Non-pigmented ciliary epithelial cell (primary cell): ENCODE measurements at places on chromosomes 3 and 15.
A peak's percentile ranks its signal among the peaks of the same experiment; 100 is the strongest.

DNA sequence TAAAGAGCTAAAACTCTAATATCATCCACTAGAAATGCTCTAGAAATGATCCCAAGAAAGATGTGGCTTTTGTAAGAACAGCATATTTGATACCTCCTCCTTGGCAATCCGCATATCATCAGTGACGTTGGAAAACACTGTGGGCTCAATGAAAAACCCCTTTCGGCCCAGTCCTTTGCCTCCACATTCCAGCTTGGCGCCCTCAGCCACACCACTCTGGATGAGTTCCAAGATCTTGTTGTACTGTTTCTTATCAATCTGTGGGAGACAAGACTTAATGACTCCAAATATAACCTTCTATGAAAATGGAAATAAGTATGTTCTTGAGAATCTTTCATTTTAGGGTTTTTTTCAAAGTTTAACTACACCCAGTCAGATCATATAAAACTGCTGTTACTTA is 103.6 kb downstream of the ALDH1A2 start:
- no peak for DNase-seq

DNA sequence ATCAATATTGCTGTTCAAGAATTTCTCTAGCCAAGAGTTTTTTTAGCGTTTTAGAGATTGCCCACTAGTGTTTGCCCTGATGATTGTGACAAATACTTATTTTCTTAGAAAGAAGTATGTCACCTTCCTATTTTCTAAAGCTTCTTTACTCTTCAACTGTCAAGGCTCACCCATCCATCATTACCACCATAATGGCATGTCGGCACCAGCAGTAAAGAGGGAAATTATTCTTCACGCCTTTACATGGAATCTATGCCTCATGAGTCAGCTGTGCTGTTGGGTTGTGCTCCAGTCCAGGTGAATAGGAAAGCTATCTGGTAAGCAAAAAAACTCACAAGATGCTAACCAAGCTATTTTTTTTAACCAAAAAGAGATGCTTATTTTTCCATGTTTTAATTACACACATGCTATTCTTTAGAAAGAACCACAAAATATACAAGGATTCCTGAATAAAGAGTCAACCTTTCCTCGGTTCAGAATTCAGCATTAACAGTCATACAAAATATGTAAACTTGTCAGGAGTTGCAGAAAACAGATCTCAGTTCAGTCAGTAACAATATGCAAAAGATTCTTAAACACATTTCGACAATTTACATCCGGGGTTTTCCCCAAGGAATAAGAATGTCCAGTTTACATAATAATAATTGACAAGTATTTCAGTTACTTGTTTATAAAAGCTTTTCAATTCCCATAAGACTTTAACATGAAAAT is 128.0 kb downstream of the ATP8B4 start:
- peak; percentile 27 for DNase-seq

DNA sequence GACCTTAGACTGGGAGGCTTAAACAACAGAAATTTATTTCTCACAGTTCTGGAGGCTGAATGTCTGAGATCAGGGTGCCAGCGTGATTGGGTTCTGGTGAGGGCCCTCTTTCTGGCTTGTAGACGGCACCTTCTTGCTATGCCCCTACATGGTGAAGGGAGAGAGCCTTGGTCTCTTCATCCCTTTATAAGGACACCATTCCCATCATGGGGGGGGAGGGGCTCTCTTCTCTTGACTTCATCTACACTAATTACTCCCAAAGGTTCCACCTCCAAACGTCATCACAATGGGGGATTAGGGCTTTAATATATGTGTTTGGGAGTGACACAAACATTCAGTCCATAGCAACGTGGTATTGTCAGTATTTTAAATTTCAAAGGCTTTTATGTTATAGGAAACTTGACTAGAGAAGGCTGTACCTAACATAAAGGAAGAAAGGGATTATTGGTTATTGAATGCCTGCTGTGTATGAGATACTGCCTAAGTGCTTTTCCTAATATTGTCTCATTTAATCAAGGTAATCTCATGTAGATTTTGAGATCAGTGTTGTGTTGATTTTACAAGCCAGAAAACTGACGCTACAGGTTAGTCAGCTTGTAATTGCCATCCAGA is 20.9 kb downstream of the SYN2 start:
- DNase-seq, result no peak

DNA sequence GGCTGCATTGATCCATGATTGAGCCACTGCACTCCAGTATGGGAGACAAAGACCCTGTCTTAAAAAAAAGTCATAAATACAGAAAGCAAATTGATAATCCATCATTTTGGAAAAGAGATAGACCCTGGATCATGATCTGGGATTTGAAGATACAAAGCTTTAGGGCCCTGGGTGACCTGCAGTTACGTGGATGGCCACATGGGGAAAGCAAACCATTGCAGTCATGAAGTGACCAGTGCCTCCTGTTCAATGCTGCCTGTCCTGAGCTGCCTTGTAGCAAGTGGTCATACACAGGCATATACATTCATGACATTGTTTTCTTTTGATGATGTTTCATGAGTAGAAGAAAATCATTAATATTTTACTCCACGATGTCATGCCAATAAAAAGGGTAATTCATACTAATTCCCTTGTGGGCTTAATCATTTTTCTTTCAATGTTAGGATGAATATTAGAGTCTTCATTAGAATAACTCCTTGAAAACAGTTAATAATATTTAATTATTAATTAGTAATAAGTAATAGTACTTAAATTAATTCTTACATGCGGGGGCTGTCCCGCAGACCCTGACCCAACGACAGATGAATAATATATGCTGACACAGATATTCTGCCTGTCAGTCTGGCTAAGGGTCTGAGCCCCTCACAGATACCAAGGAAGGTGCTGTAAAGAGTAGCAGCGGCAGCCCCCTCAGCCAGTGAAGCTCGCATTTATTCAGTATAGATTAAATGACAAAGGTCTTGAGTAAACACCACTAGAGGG is 109.0 kb upstream of the UNC13C start:
- no peak for DNase-seq

DNA sequence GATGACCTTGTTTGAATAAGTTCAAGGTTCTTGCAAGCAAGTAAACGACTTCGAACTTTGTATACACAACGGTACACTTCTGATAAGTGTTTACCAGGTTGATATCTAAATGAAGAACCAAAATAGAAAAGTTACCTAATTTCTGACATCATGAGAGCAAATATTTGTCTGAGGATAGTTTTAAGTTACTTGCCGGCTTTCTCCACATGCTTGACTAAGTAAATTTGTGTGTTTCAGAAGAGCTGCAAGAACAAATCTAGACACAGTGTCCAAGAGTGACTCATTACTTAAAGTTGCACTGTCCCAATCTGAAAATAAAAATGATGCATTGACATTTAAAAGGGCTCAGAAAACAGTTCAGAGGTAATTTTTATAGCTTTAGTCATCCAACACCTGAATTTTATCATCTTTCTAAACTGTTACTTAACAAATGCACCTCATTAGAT is 115.1 kb downstream of the HERC1 start:
- DNase-seq, result peak; percentile 55

- no peak for DNase-seq
Measured at GRCh38 chr15:40082195-40082883, 26.3 kb downstream of the BMF start.

DNA sequence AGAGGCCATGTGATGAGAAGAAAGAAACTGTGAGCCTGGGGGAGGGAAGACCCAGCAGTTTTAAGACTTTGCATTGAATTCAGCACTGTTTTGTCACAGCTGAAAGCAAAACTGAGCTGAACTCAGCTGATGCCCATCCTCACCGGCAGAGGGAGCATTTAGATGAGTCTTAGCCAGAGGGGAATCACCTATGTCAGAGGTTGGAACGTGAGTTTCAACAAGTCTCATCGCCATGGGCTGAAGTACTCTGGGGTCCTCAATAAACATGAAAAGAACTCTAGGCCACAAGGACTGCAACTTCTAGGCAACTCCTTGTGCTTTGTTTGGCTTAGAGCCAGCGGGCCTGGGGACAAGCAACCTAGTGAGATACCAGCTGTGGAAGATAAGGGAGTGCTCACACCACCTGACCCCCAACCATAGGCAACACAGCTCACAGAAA is 324.5 kb downstream of the TBL1XR1 start:
- peak; percentile 22 for DNase-seq

DNA sequence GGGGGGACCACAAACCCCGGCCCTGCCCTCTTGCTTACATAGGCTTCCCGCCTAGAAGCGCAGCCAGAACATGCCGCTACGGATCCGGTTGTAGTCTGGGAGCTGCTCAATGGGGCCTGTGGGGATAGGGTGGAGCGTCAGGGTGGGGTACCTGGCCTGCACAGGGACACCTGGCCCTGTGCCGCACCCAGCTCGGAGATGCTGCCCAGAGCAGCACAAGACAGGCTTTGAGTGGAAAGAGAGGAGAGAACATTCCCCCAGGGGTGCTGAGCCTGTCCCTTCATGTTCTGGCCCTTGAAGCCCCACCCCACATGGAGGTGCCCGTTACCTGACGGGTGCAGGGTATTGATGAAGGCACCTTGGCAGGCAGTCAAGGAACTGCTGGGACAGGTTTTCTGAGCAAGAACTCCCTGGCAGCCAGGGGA is 4.0 kb upstream of the COL7A1 start:
- no peak for DNase-seq

DNA sequence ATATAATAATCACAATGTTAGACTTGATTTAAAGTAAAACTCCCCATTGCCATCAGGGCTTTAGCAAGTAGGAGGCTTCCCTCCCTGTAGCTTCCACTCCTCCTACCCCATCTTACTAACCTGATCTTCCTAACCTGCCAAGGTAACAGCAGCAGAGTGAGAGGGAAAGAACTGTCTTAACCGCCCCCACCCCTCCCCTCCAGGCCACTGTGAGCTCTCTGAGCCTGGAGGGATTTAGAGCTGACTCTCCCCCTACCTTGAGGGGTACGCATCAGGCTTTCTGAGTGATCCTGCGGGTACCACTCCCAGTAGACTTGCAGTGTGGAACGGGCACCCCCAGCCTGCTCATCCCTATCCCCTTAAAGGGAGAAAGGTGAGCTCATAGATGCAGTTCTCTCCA is 11.4 kb upstream of the PRSS50 start:
- no peak for DNase-seq

GRCh38 chr15:87716422-87716821 is 540.1 kb downstream of the NTRK3 start:
- no peak for DNase-seq

DNA sequence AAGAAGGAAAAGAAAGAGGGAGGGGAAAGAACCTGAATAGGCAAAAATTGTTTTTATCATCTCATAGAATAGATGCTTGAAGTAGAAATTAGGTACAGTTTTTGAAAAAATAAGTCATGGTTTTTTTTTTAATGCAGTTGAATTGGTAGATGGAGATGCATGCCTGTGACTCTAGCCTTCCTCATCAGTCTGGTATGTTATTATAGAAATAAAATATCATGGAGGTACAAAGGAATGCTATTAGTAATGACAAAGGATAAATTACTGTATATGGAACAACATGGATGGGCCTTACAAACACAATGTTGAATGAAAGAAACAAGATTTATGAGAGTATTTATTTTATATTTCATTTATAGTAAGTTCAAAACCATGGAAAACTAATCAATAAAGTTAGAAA is 162.4 kb upstream of the GALNT15 start:
- DNase-seq, result peak; percentile 40

GRCh38 chr3:14570089-14570488 is 29.9 kb upstream of the GRIP2 start:
- no peak for DNase-seq

DNA sequence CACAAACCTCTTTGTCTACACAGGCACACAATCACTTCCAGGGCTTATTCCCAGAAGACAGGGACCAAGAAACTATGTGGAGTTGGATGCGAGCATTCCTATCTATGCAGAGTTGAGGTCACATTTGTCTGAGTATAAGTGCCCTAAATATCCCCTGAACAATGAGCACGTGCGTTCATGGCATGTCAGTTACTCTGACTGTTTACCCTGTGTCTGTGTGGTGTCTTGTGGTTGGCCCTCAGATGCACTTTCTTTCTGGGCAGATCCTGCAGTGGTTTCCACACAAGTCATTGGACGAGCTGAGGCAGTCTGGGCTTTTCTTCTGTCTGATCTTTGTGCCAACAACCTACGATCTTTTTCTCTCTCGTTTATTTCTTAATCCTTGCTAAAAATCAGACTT is 134.5 kb downstream of the FBN1 start:
- DNase-seq, result no peak

DNA sequence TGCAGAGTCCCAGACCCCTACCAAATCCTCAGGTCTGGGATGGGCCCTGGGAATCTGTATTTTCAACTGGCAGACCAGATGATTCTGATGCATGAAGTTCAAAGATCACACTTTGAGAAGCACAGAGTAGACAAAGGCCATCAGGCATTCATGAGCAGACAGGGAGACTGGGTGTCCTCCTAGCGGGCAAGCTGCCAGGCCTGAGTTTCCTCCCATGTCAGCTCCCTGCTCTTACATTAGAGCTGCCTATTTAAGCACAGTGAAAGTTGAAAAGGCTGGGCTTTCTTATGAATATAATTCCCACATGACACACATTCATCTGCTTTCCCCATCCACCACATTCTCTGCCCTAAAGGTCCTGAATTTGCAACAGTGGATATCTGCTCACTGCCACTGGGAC is 14.0 kb downstream of the CAPN3 start:
- DNase-seq, result no peak

- no peak for DNase-seq
Measured at GRCh38 chr3:127174715-127175140, 18.2 kb upstream of the PRR23E start.

GRCh38 chr3:29353807-29354206 is 72.9 kb downstream of the RBMS3 start:
- DNase-seq, result no peak

GRCh38 chr3:126512026-126512425 is 5.5 kb downstream of the UROC1 start:
- no peak for DNase-seq

- DNase-seq, result no peak
Measured at GRCh38 chr3:52529376-52530333, 4.0 kb downstream of the NT5DC2 start.

DNA sequence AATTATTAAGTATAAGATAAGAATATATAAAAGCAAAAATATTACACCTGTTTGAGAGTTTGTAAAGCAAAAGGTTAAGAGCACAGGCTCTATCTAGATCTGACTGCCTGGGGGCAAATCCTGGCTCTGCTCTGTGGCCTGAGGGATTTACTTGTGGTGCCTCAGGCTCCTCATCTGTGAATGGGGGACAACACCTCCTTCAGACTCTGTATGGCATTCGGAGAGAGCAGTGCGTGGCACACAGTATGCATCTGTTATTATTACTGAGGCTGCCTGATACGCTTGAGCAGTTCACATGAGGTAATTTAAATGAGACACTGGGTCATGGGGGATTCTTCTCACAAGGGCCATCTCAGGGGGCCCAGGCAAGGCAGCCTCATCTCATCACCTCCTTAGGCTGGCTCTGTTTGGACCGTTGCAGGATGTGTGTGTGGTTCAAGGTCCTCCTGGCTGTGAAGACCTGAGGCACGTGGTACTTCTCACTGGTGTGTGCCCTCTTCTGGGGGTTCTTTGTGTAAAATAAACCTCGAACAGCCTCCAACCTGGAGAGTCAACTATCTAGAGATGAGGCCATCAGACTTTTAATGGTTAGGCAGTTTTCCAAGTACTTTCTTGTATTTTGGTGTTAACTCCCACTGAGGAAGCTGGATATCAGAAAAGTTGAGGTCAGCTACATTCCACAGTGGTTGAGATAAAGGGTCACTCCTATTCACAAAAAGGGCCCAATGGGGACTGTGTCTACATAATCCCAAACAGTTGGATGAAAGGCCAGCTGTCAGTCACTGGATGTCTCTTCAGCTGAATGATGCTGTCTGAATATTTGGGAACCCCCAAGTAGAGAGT is 9.0 kb downstream of the GNB5 start:
- DNase-seq, result no peak
